ENCODE measurements at places on chromosomes 12 and 14. TPM values are rescaled to one million over a fixed set of nuclear protein-coding genes. Genes with fewer than 3 reads are reported as not detected.

The OR6C6 gene
- total RNA-seq: not detected

The POTEM gene
- 0.17 TPM for total RNA-seq

The TSHR gene
- 0.37 TPM for total RNA-seq

The AMHR2 gene
- not detected for total RNA-seq

The AACS gene
- 27.5 TPM for total RNA-seq

The ALX1 gene
- not detected for total RNA-seq

The DTX1 gene
- 47.8 TPM for total RNA-seq
